ENCODE measurements at places on chromosomes 6 and 20. TPM values are rescaled to one million over a fixed set of nuclear protein-coding genes. Genes with fewer than 3 reads are reported as not detected.

DNA sequence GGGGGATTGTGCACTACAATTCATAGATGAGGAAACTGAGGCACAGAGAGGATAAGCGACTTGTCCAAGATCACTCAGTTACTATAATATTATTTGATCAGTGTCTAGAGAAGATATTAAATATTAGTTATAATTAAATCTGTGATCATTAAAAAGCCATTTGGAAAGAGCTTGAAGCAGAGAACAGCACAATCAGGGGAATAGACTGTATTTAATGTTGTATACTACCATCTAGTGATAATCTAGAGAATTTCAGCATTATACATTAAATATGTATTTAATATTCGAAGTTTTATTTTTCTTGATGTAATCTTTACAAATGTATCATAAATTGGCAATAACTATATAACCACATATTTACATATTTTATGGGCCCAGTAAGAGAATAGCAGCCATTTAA, 20.1 kb upstream of the MTCL3 start:
- peak; percentile 44 for DNase-seq

GRCh38 chr6:46862381-46862780, 59.4 kb downstream of the ADGRF5 start:
- DNase-seq, result no peak

RPN2 gene
- 236 TPM for total RNA-seq

HUS1B gene
- total RNA-seq, result 0.79 TPM

GRCh38 chr6:164206807-164207423, 792.4 kb downstream of the QKI start:
- no peak for DNase-seq

GRCh38 chr6:123527406-123527805, 109.3 kb downstream of the TRDN start:
- no peak for DNase-seq

LRRC73 gene
- total RNA-seq, result under 0.01 TPM

CYP21A2 gene
- not detected for total RNA-seq

ACSS1 gene
- total RNA-seq, result 13.9 TPM

NOL7 gene
- total RNA-seq, result 38.1 TPM

TUBB2B gene
- 1.8 TPM for total RNA-seq

GRCh38 chr20:31979713-31980426, 11.9 kb downstream of the XKR7 start:
- no peak for DNase-seq

GRCh38 chr6:108872141-108872557, 23.9 kb downstream of the ARMC2 start:
- no peak for DNase-seq

DNA sequence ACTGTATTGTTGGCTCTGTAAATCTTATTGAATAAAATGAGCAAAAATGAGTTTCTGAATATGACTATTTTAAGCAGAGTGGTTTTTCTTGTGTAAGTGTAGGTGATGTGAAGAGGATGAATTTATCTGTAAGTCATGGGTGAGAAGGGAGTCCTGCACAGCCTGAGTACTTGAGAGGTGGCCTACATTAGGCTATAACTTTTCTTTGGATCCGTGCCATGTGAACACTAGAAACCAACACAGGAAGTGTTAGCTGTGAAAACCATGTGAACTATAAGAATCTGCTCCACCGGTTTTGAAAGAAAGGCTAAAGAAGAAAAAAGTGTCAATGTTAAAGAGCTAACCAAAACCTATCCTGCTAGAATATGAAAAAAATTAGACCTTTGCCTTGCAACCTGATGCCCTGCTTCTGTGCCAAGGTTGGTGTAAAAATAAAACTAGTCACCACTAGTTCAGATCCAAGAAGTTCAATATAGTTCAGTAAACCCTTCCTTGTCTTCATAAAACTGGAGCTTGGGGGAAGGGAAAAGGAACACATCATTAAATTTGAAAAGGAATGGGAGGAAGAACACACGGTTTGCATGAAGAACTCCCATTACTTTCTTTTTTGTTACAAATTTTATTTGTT, 21.3 kb downstream of the PLCB1 start:
- DNase-seq, result peak; percentile 64

- no peak for DNase-seq
Observed at GRCh38 chr20:56949318-56949717, 317.1 kb downstream of the BMP7 start.

DNA sequence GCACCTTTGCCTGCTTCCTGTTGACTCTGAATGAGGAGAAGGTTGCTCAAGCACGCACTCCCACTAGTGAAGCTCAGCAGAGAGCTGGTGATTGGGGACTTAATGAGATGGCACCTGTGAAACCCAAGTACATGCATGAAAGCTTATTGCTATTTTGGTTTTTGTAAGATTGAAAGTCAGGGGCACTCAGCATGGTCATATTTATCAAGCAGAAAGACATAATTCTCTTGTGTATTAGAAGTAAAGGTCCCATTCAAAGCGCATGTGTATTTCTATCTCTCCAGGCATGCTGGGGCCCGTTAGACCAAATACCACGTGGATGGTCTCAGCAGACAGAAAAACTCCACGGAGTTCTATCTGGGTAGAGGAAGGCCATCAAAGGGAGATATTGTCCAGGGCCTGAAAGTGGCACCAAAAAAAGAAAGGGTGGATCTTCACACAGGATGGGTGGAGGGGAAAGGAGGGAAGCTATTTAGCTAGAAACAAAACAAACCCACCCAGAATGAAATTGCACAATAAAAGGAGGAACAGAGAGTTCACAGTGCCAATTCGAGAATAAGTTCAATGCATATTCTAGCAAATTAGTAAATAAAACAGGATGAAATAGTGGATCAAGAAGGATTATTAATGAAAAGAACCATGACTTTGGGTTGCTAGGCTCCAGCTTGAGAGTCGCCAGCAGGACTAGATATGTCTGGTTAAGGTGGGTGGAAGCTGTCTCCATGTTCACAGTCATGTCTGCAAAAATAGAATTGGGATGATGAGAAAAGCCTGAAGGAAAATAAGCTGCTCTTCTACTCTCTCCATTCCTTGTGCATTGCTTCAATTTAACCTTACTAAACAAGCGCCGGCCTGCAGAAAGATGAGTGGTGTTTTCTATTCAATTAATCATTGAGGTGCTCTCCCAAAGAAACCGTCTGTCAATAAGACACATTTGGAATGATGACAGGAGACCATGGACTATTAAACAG, 224.9 kb upstream of the DTNBP1 start:
- no peak for DNase-seq

EFCAB8 gene
- total RNA-seq, result under 0.01 TPM

- no peak for DNase-seq
Observed at GRCh38 chr6:119584088-119584487, 234.5 kb upstream of the MAN1A1 start.

DNA sequence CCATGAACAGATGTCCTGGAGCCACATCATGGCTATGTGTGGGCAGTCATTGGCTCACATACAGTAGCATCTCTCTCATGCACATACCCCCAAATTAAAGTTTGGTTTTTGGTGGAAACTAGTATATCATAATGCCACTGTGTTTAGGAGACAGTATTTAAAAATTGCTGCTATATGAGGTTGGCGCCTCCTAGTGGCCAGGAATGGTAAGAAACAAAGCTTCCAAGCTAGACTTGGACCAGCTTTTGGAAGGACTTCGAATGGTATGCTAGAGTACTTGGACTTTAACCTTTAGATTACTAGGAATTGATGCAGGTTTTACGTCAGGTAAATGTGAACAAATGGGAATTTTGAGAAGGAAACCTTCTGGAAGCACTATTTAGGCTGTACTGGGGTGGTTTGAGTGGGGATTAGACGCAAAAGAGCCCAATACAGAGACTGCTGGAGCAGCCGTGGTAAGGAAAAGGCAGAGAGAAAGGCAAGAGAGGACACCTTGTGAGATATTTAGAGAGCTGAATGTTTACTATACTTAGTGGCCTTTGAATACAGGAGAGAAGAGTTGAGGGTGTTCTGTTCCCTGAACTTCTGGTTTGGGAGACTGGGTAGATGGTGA, 23.8 kb downstream of the PRSS35 start:
- peak; percentile 56 for DNase-seq

- DNase-seq, result no peak
Observed at GRCh38 chr6:87184762-87185250, 29.4 kb downstream of the ZNF292 start.

MDFI gene
- 44.0 TPM for total RNA-seq

DNA sequence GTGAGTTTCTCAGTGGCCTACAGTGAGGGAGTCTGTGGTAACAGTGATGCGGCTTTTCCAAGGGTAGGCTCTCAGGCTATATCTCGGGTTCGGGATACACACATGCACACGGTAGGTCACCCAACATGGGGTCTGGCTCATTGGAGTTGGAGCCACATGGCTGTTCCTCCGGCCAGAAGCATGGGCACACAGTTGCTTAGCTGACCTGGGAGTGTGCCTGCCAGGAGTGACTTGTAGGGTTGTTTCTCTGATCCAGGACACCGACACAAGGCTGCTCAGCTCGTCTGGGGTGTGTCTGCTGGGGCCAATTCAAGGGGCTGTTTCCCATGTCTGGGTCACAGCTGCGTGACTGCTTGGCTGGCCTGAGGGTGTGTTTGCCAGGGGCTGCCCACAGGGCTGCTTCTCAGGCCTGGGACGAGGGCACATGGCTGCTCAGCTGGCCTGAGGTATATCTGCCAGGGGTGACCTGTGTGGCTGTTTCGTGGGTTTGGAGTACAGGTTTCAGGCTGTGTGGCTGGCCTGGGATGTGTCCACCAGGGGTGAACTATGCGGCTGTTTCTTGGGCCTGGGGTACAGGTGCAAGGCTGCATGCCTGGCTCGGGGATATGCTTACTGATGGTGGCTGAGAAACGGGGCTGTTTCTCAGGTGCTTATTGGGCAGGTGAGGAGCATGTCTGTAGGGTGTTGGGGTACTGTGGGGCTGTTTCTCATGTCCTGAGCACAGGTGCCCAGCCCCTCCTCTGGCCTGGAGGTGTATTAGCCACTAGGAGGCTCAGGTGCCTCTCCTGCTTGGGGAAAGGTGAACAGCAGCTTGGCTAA, 15.2 kb downstream of the KIF25 start:
- DNase-seq, result no peak

TPBG gene
- 3.4 TPM for total RNA-seq

DNA sequence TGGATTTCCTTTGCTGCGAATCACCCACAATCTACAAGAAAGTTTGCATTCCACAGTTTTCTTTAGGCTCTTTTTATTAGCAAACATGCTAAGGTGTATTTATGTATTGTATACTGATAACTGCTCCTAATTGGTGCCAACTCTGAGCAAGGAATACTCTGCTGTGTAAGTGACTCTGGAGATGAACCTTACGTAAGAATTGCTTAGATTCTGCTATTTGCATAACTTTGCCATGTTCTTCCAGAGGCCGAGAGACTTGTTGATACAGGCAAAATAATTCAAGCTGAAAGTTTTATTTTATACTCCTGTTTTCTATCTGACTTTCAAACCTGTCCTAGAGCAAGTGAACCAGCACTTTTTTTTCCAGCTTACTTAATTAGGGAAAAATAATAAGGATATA, 461.3 kb downstream of the GJA1 start:
- no peak for DNase-seq

DNA sequence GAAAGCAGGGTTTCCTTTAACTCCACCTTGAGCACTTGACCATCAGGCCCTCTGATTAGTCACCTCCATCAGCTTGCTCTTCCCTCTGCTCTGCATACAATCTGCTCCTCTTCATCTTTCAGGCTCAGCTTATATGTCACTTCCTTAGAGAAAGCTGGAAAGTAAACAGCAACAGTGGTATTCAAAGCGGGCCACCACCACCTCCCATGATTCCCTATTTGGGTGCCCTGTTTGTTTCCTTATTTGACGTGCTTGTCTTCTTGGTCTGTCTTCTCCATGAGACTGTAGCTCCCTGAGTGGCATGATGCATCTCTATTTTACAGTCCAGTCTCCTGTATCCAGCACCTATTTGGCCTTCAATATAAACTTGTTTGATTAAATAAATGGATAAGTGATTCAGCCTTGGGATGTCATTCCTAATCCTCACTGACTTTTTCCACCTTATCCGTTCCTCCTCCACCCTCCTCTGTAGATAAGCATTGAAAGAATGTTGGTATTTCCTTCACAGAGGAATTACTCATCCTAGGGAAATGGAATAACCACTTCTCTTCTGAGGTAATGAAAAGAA, 102.8 kb upstream of the SGK1 start:
- peak; percentile 96 for DNase-seq

SPEF1 gene
- not detected for total RNA-seq

- DNase-seq, result no peak
Observed at GRCh38 chr6:127403636-127404035, 55.6 kb downstream of the KIAA0408 start.

GRCh38 chr6:87333591-87334181, 4.6 kb upstream of the GJB7 start:
- no peak for DNase-seq

- no peak for DNase-seq
Observed at GRCh38 chr20:6744805-6745204, 22.7 kb upstream of the BMP2 start.

DNA sequence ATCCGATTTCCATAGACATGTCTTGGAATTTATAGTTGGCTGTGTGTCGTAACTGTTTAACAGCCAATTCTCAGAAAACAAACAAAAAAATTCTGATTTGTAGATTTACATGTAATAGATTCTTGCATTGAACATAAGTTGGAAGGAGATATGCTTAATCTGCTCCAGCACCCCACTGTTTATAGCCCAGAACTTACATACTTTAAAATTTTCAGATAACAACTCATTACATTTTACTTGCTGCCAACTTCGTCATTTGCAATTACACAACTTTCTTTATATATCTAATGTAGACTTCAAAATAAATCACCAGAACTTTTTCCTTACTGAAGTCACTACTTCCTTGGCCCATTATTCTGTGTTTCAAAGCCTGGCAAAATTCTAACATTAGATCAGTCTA, 472.3 kb upstream of the EYS start:
- no peak for DNase-seq

GRCh38 chr6:106974999-106975737, 639 bp upstream of the CD24 start:
- peak; percentile 19 for DNase-seq

DNA sequence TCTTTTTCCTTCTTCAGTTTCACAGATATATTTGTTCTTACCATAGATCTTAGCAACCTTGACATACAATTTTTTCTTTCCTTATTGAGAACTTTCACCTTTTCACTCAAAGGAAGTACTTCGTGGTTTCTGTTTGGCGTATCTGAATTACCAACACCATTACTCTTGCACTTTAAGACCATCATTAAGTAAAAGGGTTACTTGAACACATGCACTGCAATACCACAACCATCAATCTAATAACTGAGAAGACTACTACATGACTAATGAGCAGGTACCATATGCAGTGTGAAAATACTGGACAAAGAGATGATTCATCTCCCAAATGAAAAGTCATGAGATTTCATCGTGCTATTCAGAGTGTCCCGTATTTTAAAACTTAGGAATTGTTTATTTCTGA, 21.7 kb upstream of the SENP6 start:
- no peak for DNase-seq

GRCh38 chr6:139161817-139162284, 27.0 kb downstream of the HECA start:
- peak; percentile 16 for DNase-seq

DNA sequence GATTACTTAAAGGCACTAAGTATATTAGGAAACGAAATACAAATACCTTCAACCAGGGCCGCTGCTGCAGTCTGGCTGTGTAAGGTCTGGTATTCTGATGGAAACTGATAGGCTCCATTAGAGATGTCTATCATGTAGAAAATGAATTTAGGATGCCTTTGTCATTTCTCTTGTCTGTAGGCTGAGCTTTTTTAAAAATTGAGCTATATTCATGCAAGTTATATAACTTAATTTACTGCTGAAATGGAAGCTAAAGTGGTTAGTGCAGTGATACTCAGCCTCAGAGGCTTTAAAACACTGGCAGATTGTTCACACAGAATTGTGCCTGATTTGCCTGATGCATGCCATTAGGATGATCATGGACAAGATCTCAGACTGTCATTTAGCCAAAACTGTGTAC, 286.2 kb upstream of the QKI start:
- no peak for DNase-seq

GRCh38 chr20:45945678-45946148, 11.2 kb downstream of the PCIF1 start:
- DNase-seq, result no peak
